Activated naive CD8-positive, alpha-beta T cell treated with anti-CD3 and anti-CD28 coated beads, Interleukin-2, amount 10 ng/mL, durations not matched to agents 7 days and 5 days (primary cell): ENCODE measurements at places on chromosomes 1 and 21. TPM values are rescaled to one million over a fixed set of nuclear protein-coding genes. Genes with fewer than 3 reads are reported as not detected.

Gene TMEM167B
- 32.5 TPM for total RNA-seq

Gene FMOD
- total RNA-seq, result not detected

Gene ANKRD65
- not detected for total RNA-seq

Gene LMX1A
- total RNA-seq, result not detected

Gene RXFP4
- 0.26 TPM for total RNA-seq

Gene DCDC2B
- total RNA-seq, result 0.22 TPM

Gene DENND2C
- total RNA-seq, result 0.67 TPM

Gene PRSS38
- not detected for total RNA-seq

Gene TRABD2B
- total RNA-seq, result not detected

Gene TNFSF4
- 4.0 TPM for total RNA-seq

Gene YBX1
- 529 TPM for total RNA-seq

DNA sequence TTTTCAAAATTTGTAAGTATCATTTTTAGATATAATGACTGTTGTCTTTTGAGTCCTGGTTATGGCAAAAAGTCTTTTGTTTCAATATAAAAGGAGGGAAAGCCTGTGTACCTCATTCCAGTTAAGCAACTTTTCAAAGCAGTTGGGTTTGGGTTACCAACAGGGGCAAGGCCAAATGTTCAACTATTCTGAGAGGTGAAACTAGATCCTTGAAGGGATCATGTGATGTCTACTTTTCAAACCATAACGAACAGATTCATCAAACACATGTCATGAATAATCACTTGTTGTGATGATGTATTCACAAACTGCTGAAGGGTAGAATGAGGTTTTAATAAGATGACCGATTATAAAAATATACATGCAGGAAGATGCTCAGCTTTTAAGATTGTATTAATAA, 171.3 kb downstream of the HHAT start:
- H3K27ac ChIP-seq, result no peak overlapping the region
- H3K4me3 ChIP-seq, result no peak overlapping the region
- DNase-seq, result no peak
- no peaks in the 10 kb centered on the region for H3K4me1 ChIP-seq
- H3K36me3 ChIP-seq, result no peaks in the 10 kb centered on the region

DNA sequence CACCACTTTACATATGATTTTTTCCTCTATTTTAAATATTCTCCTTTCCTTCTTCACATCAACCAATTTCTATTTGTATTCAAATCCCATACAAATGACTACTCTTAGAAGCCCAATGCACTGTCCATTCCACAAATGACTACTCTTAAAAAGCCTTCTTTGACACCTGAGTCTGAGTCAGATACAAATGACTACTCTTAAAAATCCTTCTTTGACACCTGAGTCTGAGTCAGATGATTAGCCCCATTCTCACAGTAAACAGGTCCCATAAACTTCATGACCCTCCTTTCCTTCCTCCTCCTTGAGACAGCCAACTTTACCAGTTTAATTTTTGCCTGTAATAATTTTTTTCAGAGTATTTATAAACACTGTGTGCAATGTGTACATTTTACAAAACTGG, 231.3 kb upstream of the USP25 start:
- peaks cover 4% of the 10 kb centered on the region for H3K27me3 ChIP-seq
- DNase-seq, result no peak
- no peaks in the 10 kb centered on the region for H3K4me1 ChIP-seq
- H3K4me3 ChIP-seq, result no peak overlapping the region
- peaks cover 2% of the 10 kb centered on the region for H3K36me3 ChIP-seq

GRCh38 chr1:217141711-217142110, 418.5 kb upstream of the ESRRG start:
- peaks cover 5% of the 10 kb centered on the region for H3K36me3 ChIP-seq
- no peak for DNase-seq
- no peak overlapping the region for H3K4me3 ChIP-seq
- peaks cover 6% of the 10 kb centered on the region for H3K4me1 ChIP-seq
- H3K27ac ChIP-seq, result no peak overlapping the region
- H3K27me3 ChIP-seq, result peaks cover 46% of the 10 kb centered on the region

- no peak for DNase-seq
- no peaks in the 10 kb centered on the region for H3K4me1 ChIP-seq
- H3K36me3 ChIP-seq, result no peaks in the 10 kb centered on the region
- H3K27ac ChIP-seq, result no peak overlapping the region
Observed at GRCh38 chr21:39141502-39141901, 41.7 kb downstream of the PSMG1 start.

DNA sequence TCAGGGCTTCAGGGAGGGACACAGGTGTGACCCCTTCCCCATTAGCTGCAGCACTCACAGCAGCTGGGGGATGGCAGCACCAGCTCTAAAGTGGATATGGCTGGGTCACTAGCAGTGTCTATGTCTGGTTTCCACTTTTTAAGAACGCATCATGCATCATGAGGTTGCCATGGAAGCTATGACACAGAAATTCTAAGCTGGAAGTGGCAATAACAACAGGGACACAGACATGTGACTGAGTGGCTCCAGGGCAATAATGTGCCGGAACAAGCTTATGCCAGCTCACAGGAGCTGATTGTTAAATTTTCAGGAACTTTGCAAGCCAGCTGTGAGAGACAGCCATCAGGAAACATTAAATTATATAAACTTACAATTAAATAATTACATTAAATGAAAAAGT, 51.2 kb upstream of the NFASC start:
- H3K4me1 ChIP-seq, result no peaks in the 10 kb centered on the region
- no peak overlapping the region for H3K4me3 ChIP-seq
- H3K27ac ChIP-seq, result no peak overlapping the region

GRCh38 chr1:67299296-67299695, 8.4 kb upstream of the IL12RB2 start:
- no peaks in the 10 kb centered on the region for H3K27me3 ChIP-seq
- H3K36me3 ChIP-seq, result peaks cover 12% of the 10 kb centered on the region
- peaks cover 26% of the 10 kb centered on the region for H3K4me1 ChIP-seq
- DNase-seq, result no peak
- H3K27ac ChIP-seq, result no peak overlapping the region

DNA sequence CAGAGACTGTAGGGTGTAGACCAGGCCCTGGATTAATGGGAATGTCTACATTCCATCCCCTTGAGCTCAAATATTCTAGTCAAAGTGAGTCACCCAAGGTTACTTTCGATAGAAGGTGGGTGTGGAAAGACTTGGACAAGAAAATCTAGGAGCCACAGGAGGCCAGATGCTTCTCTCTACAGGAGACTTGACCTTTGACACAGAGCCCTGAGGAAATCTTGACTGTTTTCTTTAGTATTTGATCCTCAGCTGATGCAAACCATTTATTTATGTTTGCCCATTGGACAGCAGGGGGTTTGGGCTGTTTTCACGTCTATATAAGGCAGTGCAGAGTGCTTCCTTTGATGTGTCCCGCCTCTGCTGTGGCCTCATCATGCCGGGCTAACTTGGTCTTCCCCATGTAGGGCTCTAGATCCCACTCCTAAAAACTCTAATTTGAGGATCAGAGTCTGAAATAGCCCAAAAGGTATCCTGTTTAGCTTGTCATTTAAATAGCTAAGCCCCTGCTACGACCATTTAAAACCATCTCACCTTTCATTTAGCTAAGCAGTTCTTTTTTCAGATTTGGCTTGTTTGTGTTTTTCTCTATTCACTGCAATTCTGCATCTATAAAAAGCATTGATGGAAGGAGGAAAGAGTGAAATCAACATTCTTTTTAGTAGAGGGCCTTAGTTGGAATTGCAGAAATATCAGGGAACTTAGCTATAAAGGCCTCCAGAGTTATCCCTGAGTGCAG, 15.5 kb upstream of the MAP3K7CL start:
- H3K27ac ChIP-seq, result no peak overlapping the region
- H3K36me3 ChIP-seq, result peaks cover 6% of the 10 kb centered on the region
- H3K4me1 ChIP-seq, result no peaks in the 10 kb centered on the region
- H3K27me3 ChIP-seq, result no peaks in the 10 kb centered on the region

- no peaks in the 10 kb centered on the region for H3K4me1 ChIP-seq
- no peaks in the 10 kb centered on the region for H3K27me3 ChIP-seq
- DNase-seq, result no peak
- H3K4me3 ChIP-seq, result no peak overlapping the region
- no peak overlapping the region for H3K27ac ChIP-seq
Observed at GRCh38 chr1:74971982-74972381, 162.2 kb upstream of the LHX8 start.

- H3K36me3 ChIP-seq, result no peaks in the 10 kb centered on the region
- peaks cover 32% of the 10 kb centered on the region for H3K27me3 ChIP-seq
- H3K4me1 ChIP-seq, result no peaks in the 10 kb centered on the region
Observed at GRCh38 chr1:64212031-64212430, 8.6 kb downstream of the UBE2U start.

DNA sequence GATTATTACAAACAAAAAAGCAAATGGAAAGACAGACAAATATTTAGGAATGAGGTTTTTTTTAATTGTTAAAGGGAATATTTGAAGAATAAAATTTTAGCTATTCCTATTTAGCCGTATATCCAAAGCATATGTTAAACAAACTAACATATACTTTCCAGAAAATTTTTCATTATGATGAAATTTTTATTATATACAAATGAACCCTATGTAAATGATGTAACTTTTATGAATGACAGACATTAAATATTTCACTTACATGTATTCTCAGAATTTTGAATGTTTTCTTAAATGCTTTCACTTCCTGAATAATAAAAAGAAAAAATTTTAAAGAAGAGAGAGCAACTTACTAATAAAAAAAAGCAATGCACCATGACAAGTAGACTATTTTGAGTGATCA, 15.8 kb downstream of the LHX9 start:
- H3K27ac ChIP-seq, result no peak overlapping the region
- H3K4me1 ChIP-seq, result peaks cover 9% of the 10 kb centered on the region
- no peaks in the 10 kb centered on the region for H3K36me3 ChIP-seq
- peaks cover 67% of the 10 kb centered on the region for H3K27me3 ChIP-seq
- DNase-seq, result no peak

- H3K4me1 ChIP-seq, result peaks cover 2% of the 10 kb centered on the region
- H3K36me3 ChIP-seq, result no peaks in the 10 kb centered on the region
Observed at GRCh38 chr1:163442231-163442879, 120.6 kb downstream of the NUF2 start.

- no peaks in the 10 kb centered on the region for H3K27me3 ChIP-seq
- DNase-seq, result no peak
- no peak overlapping the region for H3K4me3 ChIP-seq
- H3K27ac ChIP-seq, result no peak overlapping the region
- no peaks in the 10 kb centered on the region for H3K36me3 ChIP-seq
Observed at GRCh38 chr1:84415396-84415795, 17.1 kb downstream of the DNASE2B start.

- H3K4me3 ChIP-seq, result no peak overlapping the region
- H3K36me3 ChIP-seq, result peaks cover 6% of the 10 kb centered on the region
- H3K27me3 ChIP-seq, result no peaks in the 10 kb centered on the region
- no peaks in the 10 kb centered on the region for H3K4me1 ChIP-seq
Observed at GRCh38 chr1:206878456-206878855, 13.0 kb downstream of the IL20 start.

GRCh38 chr1:91948097-91948496, 1.1 kb upstream of the BRDT start:
- peaks cover 2% of the 10 kb centered on the region for H3K27me3 ChIP-seq
- DNase-seq, result no peak
- H3K4me3 ChIP-seq, result peak overlapping the region; percentile 28
- H3K4me1 ChIP-seq, result peaks cover 13% of the 10 kb centered on the region
- H3K36me3 ChIP-seq, result peaks cover 2% of the 10 kb centered on the region

DNA sequence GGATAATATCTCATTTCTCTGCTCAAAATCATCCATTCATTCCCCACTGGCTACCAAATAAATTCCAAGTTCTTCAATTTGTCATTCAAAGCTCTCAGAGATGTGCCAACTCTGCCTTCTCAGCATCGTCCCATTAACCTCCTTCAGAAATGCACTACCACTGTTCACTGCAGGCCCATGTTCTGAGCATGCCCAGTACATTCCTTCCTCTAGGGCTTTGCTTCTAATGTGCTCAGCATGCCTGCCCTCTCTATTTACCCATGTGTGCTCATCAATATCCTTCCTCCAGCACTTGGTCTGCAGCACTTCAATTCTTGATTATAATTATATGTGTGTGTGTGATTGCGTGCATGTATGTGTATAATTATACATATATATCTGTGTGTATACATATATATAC, 36.1 kb upstream of the RGS8 start:
- no peak overlapping the region for H3K27ac ChIP-seq
- DNase-seq, result no peak
- peaks cover 6% of the 10 kb centered on the region for H3K4me1 ChIP-seq
- no peaks in the 10 kb centered on the region for H3K36me3 ChIP-seq

DNA sequence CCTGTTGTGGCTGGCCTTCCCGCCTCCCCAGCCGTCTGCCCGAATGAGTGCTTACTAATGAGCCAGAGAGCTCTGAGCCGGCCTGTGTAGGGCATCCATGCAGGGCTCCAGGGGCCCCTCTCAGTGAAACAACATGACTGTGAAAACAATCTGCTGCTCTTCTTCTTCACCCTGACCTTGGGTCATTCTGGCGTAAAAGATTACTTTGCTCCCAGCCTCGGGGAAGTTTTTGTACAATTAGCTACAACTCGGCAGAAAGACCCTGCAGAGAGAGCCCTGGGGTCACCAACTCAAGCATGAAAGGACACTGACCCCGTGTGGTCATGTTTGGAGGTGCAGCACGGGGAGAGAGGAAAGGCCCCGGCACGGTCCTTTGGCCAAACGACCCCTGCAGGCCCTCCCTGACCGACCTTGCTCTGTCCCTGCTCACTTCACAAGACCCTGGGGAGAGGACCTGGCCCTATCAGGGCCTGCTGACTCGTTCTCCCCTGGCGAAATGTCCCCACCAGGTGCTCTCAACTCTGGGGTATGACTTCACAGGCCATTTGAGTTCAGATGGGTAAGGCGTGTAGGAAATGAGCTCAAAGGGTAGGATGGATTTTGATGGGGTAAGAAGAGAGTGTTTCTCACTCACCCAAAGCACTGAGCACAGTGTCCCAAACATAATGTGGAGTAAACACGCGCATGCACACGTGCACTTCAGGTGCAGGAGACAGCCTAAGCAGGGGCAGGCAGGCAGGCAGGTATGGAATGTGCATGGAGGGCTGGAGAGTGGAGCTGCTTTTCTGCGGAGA, 22.9 kb upstream of the FAM20B start:
- peak overlapping the region; percentile 78 for H3K27ac ChIP-seq
- DNase-seq, result peak; percentile 81
- H3K36me3 ChIP-seq, result peaks cover 1% of the 10 kb centered on the region
- H3K4me3 ChIP-seq, result peak overlapping the region; percentile 20
- H3K4me1 ChIP-seq, result peaks cover 18% of the 10 kb centered on the region
- H3K27me3 ChIP-seq, result no peaks in the 10 kb centered on the region

GRCh38 chr1:214553142-214553710, 1.8 kb upstream of the PTPN14 start:
- no peak for DNase-seq
- H3K27ac ChIP-seq, result no peak overlapping the region
- no peak overlapping the region for H3K4me3 ChIP-seq
- H3K27me3 ChIP-seq, result peaks cover 74% of the 10 kb centered on the region

GRCh38 chr1:150420560-150421265, 56.8 kb downstream of the RPRD2 start:
- H3K27ac ChIP-seq, result no peak overlapping the region
- no peaks in the 10 kb centered on the region for H3K27me3 ChIP-seq
- H3K36me3 ChIP-seq, result peaks cover 21% of the 10 kb centered on the region
- no peak for DNase-seq

GRCh38 chr1:183723571-183723970, 70.5 kb upstream of the APOBEC4 start:
- H3K36me3 ChIP-seq, result peaks cover 2% of the 10 kb centered on the region
- no peak overlapping the region for H3K27ac ChIP-seq
- H3K27me3 ChIP-seq, result no peaks in the 10 kb centered on the region
- no peaks in the 10 kb centered on the region for H3K4me1 ChIP-seq
